ENCODE measurements at places on chromosomes 12 and 14.

DNA sequence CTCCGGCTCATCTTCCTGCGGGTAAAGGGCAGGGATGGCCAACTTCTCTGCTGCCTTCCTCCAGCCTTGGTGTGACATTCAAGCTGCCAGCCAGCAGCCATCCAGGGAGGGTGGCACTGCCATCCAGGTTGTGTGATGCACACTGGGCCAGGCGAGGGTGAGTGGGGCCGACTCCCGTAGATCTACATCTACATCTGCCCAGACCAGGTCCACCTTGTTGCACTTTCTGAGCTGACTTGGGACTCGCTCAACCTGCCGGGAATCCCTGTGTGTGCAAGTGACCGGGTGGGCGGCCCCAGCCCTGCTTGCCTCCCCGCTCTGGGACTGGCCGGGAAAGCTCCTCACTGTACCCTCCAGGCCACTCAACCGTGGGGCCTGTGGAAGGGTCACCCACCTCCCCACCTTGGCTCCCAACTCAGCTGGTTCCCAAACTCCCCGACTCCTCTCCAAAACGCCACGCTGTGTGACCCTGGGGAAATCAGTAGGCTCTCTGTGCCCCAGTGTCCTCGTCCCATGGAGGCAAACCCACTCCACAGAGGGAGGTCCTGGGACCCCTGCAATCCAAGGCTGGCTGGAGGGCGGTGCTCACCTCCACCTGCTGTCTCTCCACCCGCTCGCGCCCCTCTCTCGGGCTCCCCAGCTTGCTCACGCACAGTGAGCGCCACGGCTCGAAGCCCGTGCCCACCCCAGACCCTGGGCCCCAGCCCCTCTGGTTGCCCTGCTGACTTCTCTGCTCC lies 14.7 kb downstream of the JAG2 start:
- DNase-seq = no peak

- peak; percentile 80 for DNase-seq
Observed at GRCh38 chr12:57726151-57726883, 12.2 kb downstream of the AGAP2 start.

DNA sequence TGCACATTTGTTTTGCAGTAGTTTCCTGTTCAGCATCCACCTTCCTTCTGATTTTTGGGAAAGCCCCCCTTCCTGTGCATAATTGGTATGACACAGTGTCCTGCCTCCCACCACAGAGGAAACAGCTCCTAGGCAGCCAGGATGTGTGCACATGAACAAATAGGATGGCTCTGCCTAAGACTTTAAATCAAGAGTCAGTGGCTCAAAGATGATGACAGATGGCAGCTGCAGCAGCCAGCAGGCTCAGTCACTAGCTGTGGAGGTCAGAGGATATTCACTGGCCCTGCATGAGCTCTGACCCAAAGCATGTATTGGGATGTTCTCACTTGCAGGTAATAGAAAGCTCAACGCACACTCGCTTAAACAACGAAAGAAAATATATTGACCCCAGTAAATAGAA lies 90.3 kb downstream of the KCNK10 start:
- DNase-seq = no peak

DNA sequence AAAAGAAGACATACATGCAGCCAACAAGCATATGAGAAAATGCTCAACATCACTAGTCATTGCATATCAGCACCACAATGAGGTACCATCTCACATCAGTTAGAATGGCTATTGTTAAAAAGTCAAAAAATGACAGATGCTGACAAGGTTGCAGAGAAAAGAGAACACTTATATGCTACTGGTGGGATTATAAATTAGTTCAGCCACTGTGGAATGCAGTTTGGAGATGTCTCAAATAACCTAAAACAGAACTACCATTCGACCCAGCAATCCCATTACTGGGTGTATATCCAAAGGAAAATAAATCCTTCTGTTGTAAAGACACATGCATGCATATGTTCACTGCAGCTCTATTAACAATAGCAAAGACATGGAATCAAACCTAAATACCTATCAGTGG lies 238.4 kb downstream of the KCNC2 start:
- DNase-seq = no peak

DNA sequence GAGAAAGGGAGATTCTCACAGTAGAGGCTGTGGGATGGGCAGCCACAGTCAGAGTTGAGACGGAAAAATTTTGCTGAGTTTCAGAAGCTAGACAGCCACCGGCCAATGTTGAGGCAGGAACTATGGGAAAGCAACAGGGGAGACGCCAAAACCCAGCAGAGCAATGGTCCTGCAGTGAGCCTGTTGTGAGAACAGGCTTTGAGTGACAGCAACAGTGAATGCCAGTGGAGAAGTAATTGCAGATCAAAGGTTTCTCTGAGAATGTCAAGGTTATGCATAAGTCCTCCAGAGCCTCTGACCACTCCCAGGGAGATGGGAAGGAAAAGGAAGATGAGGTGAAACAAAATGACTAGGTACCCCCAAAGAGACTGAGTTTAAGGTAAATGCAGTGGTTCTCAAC lies 54.2 kb upstream of the DAAM1 start:
- DNase-seq = no peak

GRCh38 chr14:67820428-67820971 lies 921 bp downstream of the RAD51B start:
- DNase-seq = no peak

GRCh38 chr14:49946320-49947141 lies 53.6 kb downstream of the ARF6 start:
- DNase-seq = peak; percentile 88

GRCh38 chr12:19764408-19764807 lies 325.1 kb downstream of the AEBP2 start:
- DNase-seq = peak; percentile 44

GRCh38 chr12:10366875-10367274 lies 23.0 kb downstream of the KLRK1 start:
- peak; percentile 41 for DNase-seq

GRCh38 chr12:98227162-98227561 lies 288.2 kb upstream of the TMPO start:
- peak; percentile 9 for DNase-seq

DNA sequence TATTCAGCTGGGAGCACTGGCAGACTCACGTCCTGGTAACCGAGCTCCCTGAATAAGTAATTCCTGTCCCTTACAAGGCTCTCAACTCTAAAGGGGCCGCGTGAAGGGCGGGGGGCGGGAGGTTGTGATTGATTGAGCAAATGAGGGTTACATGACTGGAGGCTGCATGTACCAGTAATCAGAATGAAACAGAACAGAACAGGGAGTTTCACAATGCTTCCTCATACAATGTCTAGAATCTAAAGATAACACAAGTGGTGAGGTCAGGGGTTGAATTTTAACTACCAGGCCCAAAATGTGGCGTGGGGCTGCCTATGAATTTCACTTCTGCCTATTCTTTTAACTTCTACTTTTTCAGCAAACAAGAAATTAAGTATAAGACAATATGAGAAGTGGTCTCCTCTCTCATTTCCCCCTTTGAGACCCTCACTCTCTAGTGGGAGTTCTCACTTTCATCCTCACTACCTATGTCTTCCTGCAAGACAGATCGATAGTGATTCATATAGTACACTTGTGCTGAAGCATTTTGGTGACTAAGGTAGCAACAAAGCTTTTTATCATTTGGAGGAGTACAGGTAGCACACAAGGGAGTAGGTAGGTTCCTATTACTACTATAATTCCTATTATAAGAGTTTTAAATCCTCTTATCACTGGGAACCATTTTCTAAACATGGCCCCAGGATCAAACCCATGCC lies 239.8 kb downstream of the KTN1 start:
- no peak for DNase-seq

DNA sequence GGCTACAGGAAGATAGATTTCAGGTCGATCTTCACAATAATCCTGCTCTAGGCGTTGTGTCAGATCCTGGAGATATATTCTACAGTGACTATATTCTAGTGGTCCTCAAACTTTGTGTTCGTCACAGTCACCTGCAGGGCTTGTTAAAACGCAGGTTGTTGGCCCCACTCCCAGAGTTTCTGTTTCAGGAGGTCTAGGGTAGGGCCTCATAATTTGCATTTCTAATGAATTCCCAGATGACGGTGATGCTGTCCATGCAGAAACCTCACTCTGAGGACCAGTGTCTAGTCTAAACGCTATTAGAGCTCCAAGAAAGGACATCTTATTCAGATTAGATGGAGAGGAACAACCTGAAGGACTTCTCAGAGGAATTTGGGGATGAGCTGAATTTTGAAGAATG lies 13.2 kb upstream of the SLC6A13 start:
- DNase-seq = no peak

GRCh38 chr14:50677527-50678063 lies 9.5 kb upstream of the SAV1 start:
- DNase-seq = peak; percentile 49

GRCh38 chr12:80192087-80192486 lies 92.8 kb downstream of the OTOGL start:
- no peak for DNase-seq

DNA sequence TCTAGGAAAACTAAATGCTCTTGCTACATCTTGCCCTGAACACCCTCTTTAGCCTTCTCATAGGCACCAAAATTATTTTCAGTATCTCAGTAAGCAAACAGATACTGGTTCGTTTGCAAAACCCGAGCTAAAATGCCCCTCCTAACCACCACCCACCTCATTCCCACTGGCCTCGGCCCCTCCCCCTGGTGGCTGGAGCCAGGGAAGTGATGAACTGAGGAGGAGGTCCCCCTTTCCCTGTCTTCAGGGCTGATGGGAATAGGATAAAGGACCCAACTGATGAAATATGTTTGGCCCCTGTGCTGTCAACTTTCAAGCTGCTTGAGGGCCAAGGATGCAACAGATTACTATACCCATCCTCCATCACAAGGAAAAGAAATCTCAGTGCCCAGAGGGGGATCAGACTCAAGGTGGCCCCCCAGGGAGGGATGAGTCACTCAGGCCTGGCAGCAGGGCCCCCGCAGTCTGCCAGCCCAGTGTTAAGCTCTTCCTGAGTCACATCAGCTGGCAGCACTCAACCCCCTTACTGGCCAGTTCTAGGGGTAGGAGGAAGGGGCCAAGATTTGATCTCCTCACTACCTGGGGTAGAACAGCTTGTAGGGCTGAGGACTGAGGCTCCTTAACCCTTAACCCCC lies 1.7 kb downstream of the ANKRD52 start:
- peak; percentile 74 for DNase-seq

GRCh38 chr14:104585966-104586697 lies 6.6 kb downstream of the C14orf180 start:
- no peak for DNase-seq

DNA sequence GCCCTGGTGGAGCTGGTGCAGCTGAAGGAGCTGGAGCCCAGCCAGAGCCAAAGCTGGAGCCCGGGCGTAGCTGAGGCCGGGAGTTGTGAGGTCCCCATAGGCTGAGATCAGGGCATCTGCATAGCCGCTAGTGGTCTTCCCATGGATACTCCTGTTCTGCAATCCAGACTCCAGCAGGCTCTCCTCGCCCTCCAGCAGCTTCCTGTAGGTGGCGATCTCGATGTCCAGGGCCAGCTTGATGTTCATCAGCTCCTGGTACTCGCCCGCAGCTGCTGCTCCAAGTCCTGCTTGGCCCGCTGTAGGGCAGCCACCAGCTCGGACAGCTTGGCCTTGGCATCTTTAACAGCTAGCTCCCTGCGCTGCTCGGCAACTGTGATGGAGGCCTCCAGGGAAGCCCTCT lies 966.1 kb downstream of the FSCB start:
- no peak for DNase-seq

DNA sequence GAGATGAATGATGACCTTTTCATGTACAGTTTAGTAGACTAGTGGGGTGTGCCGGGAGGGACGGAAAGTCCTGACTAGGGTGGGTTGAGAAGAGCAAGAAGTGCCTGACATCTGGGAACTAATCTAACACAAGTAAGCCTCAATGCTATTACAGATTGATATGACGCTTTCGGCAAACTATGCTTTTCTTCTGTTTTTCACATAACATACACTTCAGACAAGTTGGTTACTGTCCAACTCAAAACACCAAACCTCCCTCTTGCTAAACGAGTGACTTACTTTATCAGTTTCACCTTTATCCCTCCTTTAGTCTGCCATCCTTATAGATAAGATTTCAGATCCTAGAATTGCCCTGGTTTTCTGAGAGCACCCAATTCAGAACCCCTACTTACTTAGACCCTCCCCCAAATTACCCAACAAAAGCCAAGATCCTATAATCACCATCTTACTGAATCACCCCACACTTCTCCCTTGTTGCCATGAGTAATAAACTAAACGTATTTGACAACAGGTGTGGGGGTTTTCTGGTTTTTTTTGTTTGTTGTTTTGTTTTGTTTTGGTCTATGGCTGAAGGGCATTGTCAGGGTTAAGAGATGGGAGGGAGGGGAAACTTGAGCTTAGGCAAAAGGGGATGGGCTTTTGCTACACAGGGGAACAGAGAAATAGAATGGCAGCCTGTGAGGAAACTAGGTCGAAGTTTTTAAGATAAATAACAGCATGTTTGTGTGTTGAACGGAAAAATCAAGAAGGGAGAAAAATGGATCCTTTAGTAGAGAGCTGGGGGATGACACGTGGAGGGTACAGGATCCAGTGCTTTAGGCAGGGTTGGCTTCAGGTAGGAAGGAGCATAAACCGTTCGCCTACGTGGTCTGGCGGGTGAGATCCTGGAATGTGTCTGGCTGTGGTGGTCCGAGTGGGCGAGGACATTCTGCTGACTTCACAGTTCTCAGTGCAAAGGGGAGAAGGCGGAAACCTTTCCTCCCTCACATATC lies 6.1 kb upstream of the PSMA3 start:
- peak; percentile 24 for DNase-seq
